Stimulated activated naive CD8-positive, alpha-beta T cell treated with anti-CD3 and anti-CD28 coated beads, Interleukin-15, amount 100 ng/mL, for 72 hours (primary cell): ENCODE measurements at places on chromosomes 3 and 15.

DNA sequence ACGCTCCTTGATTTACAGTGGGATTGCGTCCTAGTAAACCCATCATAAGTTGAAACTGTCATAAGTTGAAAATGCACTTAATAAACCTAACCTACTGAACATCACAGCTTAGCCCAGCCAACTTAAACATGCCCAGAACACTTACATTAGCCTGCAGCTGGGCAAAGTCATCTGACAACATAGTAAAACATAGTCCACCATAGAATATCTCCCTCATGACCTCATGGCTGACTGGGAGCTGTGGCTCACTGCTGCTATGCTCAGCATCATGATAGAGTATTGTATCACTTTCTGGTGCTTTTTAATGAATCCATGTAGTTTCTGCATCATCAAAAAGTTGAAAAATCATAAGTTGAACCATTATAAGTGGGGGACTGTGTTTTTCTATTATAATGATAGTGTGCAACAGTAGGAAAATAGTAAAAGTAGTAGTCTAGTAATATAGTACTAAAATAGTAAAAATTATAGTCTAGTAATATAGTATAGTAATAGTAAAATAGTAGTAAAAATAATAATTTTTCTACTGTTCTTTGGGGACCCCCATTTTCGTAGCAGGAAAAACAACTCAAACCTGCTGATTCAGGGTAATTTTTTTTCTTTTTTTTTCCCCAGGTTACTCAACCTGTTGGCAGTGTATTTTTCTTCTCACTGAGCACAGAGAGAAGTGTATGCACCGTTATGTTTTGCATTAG is 233.5 kb downstream of the MYRIP start:
- no peak for DNase-seq

- no peak for DNase-seq
Measured at GRCh38 chr15:67196672-67197363, 57.6 kb downstream of the AAGAB start.

DNA sequence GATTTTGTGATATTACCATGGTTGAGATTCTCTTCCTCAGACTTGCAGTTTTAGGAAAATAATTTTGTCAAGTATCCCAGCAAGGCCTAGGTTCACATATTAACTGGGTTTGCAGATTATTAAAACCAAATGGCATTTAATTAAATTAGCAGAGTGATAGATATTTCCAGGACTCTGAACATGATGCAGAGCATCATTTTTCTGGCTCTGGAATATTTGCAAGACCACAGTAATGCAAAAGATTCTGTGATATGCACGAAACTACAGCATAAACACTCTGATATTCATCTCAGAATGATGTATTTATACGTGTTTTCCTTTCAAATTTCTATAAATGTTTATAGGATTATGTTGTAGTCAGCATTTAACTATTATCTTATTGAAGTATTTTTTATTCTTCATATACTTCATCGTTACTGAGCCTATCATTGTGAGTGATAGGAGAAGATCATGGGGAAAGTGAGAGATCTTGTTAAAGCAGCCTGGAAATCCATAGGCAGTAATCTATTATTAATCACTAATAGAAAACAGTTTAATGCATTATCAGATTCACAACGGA is 1245.6 kb downstream of the OTOL1 start:
- no peak for DNase-seq

GRCh38 chr3:138396752-138397410 is 37.5 kb upstream of the ESYT3 start:
- no peak for DNase-seq

DNA sequence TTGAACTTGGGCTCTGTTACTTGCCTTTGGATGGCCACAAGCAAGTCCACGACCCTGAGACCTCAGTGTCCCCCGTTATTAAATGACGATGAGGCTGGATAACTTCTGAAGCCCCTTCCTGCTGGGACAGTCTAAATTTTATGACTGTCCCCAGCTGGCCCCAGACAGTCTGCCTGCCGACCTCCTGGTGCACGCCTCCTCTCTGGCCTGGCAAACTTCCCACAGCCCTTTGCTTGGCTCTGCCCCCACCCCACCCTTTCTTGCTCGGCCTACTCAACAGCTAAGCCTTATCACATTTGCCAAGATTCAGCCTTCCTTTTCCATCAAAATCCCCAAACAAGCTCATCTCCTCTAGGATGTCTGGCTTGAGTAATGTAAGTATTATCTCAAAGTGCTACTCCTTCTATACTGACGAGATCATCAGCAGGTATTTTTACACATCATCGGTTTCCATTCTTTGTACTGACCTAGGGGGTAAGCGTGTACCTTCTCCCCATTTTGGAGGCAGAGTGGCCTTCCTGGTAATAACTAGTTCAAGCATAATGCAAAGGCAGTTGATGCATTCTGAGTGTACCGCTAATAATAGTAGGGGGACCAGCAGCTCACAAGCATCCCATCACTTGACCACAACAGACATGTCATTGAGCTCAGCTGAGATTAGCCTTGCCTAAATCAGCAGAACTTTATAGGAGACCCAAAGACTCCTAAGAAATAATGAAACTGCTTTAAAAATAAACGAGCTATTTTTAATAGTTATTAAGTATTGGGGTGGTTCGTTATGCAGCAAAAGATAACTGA is 120.8 kb upstream of the HACD2 start:
- no peak for DNase-seq

DNA sequence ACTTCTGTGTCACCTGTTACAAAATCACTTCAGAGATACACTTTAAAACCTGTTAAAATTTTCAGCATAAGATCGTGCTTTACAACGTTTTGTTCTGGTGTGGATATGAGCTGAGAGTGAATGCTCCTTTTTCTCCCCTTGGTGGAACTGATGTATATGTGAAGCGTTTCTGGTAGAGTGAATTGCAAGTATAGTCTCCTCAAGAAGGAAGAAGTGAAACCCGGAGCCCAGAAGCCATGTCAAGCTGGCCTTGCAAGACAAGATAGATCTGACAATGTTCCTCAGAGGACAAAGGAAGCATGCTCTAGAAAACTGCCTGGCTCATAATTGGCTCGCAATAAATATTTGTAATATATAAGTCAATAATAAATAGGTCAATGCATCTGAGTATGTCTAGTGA is 23.6 kb downstream of the SERPINI2 start:
- DNase-seq = no peak

GRCh38 chr3:46892285-46893145 is 15.0 kb downstream of the PTH1R start:
- DNase-seq = no peak

DNA sequence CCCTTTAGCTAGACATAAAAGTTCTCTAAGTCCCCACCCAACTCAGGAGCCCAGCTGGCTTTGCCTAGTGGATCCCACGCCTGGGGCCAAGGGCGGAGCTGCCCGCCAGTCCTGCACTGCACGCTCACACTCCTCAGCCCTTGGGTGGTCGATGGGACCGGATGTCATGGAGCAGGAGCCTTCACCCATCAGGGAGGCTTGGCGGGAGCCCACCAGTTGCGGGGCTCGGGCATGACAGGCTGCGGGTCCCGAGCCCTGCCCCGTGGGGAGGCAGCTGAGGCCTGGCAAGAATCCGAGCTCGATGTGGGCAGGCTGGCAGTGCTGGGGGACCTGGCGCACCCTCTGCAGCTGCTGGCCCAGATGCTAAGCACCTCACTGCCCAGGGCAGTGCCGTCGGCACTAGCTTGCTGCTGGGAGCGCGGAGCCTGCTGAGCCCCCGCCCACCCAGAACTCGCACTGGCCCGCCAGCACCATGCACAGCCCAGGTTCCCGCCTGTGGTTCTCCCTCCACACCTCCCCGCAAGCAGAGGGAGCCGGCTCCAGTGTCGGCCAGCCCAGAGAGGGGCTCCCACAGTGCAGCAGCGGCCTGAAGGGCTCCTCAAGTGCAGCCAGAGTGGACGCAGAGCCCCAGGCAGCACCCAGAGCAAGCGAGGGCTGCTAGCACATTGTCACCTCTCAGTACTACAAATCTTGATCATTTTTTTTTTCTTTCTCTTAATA is 391.4 kb upstream of the NDN start:
- DNase-seq = no peak

DNA sequence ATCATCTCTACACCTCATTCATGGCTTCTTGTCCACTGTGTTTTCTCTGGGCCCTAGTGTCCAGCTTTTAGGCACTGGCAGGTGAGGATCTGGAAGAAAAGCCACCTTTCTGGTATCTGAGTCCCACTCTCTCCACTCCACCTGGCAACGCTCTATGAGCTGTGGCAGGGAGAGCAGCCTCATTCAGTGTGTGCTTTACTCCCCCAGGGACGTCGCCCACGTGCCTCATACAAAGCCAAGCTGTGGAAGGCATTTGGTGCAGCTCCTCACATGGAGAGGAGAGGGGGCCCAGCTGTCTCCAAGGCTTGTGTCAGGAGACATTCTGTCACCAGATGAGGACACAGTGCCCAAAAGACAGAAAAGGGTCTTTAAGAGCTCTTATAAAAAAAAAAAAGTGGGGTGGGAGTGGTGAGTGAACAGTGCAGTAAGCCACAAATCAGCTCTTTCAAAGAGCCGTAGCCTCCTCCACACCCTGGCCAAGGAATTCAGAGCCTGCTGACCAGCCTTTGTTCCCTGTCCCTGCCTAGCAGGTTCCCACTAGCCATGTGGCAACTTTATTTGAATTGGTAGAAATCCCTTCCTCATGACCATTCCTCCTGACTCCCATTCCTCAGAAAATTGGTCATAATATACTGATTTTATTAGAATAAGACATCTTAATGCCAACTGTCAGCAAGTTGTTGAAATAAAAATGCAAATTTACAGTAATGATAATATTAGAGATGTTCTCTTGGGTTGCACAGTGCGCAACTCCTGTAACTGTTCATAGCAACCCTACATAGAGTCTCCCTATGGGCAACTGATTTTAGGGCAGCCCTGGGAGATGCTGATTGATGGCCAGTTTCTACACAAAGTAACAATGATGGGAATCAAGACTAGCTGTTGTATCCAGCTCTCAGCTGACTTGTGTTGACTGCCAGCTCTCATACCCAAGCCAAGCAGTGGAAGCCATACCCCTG is 29.5 kb downstream of the GALNT15 start:
- no peak for DNase-seq

- DNase-seq = no peak
Measured at GRCh38 chr3:24151594-24151993, 206.5 kb downstream of the NR1D2 start.

GRCh38 chr3:154168998-154169795 is 48.0 kb downstream of the ARHGEF26 start:
- DNase-seq = no peak
